Activated naive CD4-positive, alpha-beta T cell treated with anti-CD3 and anti-CD28 coated beads, Interleukin-2, amount 50 U/mL, for 16 hours (primary cell): ENCODE measurements at places on chromosomes 11 and 22.

GRCh38 chr22:19965771-19966709 is 24.4 kb upstream of the TXNRD2 start:
- DNase-seq: no peak

GRCh38 chr11:2202071-2202899 is 30.7 kb upstream of the TH start:
- DNase-seq: peak; percentile 3

DNA sequence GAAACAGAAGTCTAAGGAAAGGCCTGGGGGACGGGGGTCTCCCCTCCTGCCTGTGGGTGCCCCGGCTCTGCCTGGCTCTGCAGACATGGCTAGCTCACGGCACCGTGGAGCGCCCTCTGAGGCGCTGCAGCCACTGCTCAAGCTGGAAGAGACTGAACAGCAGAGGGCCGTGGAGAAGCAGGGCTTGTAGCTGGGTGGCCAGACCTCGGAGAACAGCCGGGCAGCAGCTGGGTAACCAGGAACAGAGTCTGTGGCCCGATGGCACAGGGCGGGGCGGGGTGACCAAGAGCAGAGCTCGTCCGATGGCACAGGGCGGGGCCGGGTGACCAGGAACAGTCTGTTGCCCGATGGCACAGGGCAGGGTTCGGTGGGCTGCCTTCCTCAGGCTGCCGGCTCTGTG is 18.1 kb downstream of the RNH1 start:
- DNase-seq: no peak

DNA sequence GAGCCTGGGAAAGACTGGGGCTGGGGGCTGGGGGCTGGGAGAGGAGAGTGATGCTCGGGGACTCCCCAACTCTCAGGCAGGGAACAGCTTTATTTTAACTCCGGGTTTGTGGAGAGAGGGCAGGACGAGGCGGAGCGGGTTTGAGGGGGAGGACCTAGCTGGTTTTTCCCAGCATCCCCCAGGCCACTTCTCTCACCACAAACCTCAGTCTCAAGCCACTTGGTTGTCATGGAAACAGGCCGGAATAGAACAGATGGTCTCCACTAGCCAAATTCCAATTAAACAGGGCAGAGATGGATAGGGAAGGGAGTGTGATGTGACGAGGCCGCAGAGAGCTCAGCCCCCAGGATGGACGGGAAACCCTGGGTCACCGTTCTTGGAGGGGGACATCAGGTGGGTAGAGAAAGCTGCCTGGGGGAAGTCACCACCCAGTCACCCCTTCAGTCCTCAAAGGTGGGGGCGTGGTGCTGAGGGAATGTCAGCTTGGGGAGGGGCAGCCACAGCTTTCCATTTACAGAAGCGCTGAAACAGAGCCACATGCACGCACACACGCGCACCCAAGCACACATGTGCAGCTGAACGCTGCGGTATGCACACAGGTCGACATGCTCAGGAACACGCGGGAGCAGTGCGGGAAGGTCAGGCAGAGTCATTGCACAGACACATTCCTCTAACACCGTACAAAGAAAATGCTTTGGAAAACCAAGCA is 19.2 kb downstream of the NECTIN1 start:
- DNase-seq: no peak

- no peak for DNase-seq
Measured at GRCh38 chr22:17087498-17088131, 2.8 kb downstream of the IL17RA start.

DNA sequence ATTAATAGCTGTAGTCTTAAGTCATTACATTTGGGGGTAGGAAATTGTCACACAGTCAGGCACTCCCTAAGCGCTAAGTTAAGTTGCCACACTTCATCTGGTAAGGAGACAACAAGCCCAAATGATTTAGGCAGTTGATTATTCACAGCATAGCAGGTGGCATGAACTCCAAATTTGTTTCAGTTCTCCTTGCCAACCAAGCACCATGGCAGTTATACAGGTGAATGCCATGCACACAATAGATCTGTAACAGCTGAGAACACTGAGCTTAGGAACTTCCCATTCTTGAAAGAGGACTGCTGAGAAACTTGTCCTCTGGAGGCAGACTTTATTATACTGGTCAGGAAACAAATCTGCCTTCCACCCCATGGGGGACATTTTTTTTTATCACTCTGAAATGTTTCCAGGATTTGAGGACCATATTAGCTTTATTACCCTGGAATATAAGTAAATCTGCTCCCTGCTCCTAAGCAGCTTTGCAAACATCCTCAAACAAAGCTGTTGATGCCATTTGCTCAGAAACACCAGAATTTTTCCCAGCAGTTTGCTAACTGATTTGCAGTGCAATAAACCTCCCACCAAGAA is 5.1 kb upstream of the INTS4 start:
- no peak for DNase-seq

DNA sequence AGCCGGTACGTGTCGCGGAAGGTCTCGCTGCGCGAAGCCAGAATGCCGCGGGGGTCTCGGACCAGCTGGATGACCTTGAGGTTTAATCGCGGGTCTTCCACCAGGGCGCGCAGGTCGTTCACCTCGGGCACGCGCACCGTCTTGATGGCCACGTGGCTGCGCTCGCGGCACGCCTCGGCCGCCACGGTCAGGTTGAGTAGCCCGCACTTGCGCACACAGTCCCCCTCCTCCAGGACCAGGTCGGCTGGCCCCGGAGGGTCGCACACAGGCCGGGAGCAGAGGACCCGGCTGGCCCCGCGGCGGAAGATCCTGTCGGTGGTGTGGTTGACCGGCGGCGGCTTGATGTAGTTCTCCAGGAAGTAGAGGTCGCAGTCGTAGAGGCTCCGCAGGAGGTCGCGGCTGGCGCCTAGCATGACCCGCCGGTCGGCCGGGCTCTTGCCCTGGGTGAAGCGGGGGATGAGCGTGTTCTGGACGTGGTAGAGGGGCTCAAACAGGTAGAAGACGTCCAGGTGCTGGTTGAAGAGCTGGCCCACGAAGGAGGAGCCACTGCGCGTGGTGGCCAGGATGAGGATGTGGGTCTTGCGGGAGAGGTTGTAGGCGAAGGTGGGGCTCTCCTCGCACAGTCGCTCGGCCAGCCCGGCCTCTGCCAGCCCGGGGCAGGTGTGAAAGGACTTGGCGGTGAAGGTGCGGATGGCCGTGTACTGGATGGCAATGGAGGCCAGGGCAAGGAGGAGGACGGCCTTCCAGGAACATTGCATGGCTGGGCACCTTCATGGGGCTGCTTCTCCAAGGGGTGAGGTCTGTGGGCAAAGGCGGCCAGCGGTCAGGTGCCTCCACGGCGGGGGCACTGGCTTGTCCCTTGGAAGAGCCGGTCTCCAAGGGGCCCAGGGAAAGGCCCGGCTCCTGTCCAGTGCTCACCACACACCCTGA is 15.0 kb downstream of the CHST1 start:
- no peak for DNase-seq

- DNase-seq: no peak
Measured at GRCh38 chr11:56885177-56885576, 103.5 kb upstream of the OR5AK2 start.

GRCh38 chr22:43150731-43151206 is 590 bp upstream of the TSPO start:
- DNase-seq: no peak

DNA sequence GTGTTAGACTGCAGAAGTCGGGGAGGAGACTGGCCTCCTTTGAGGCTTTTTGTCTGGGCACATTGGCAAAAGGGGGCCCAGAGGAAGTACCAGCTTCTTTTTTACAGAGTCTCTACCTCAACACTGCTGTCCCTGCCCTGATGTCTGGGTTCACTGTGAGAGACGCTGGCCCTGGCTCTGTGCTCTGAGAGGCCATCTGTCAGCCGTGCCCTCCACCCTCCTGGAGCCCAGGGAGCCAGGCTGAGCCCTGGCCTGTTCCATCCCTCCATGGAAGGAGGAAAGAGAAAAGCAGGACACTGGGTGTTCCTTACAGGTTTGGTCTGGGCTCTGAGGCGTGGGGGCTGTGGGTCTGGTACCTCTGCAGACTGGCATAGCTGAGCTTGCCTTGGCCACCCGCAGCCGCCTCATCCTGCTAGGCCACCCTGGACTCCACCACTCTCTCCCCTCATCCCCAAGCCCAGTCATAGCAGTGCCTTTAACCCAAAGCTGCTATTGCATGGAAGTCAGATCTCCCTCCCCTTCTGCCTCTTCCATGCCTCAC is 105.5 kb upstream of the PARVA start:
- DNase-seq: no peak

DNA sequence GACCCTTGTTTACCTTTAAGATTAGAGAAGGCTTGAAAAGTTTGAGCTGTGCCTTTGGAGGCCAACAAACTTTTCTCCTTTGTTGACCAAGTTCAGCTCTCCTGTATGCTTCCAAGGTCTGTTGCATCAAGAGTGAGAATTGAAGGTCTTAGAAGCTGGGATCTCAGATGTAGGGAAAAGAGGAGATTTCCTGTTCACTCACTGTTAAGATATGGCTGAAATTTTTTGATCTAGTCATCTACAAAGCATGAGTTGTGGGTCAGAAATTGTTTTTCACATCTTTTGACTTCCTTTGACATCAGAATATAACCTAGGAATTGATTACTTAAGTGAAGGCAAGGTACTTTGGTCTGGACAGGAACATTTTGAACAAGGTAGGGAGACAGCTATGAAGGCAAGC is 12.1 kb downstream of the OR51B4 start:
- DNase-seq: no peak

- DNase-seq: no peak
Measured at GRCh38 chr22:46660604-46661201, 40.5 kb downstream of the GRAMD4 start.

GRCh38 chr11:65416841-65417701 is 5.5 kb upstream of the NEAT1 start:
- DNase-seq: no peak

- no peak for DNase-seq
Measured at GRCh38 chr22:42360348-42360747, 71.9 kb downstream of the NFAM1 start.

DNA sequence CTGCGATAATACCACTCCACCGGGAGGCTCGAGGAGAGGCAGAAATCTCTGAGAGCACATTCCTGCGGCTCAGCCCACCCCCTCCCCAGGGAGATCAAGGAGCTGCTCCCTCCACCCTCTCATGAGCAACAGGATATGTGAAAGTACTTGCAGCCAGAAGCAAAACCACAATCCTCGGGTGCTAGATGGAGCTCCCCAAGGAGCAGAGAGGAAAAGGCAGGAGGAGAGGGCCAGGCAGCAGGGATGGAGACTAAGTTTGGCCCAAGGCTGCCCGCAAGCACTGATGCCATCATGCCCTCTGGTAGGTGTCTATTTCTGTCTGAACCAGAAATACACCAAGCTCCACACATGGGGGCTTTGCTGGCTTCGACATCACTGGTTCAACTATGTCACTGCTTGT is 22.3 kb downstream of the VPS37C start:
- DNase-seq: no peak
